ENCODE measurements at places on chromosomes 16 and 17. TPM values are rescaled to one million over a fixed set of nuclear protein-coding genes. Genes with fewer than 3 reads are reported as not detected.
A peak's percentile ranks its signal among the peaks of the same experiment; 100 is the strongest.

Gene TRIM65
- total RNA-seq, result 26.3 TPM

Gene C16orf92
- total RNA-seq, result not detected

Gene KRTAP3-2
- total RNA-seq, result not detected

Gene HOXB2
- total RNA-seq, result not detected

DNA sequence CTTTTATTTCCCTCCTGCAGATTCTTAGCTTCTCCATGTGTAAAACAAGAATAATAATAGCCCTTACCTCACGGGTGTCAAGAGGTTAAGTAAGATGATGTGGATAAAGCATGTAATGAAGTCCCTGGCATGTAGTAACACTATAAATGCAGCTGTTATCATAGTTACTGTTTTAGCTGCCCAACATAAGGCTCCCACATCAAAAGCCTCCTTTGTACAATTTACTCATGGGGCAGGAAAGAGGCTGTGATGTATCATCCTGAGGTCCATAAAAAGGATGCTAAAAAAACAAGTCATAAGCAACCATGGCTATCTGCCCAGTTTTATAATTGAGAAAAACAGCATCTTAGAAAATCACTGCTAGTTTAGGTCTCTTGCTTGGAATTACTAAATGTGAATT, 339.7 kb downstream of the CA10 start:
- no peak for DNase-seq

DNA sequence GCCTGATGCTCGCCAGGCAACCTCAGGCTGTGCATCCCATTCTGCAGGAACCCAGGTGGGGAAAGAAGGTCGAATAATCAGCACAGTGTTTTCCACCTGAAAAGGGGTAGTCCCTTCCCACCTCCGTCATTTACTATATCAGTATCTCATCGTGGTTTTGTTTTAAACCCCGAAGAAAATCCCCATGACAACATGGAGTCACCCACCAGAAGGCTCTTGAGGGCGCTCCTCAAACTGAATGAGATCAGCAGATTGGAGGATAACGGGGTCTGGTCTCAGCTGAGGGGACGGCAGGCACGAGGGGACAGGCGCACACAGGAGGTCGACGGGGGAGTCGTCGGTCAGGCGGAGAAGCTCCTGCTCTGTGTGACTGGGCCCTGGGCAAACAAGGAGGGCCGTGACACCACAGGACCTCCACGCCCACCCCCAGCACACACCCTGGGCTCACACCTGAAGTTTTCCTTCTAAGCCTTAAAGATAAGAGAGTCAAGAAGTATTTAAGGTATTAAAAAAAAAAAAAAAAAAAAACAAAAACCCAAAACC, 44.2 kb downstream of the MARF1 start:
- DNase-seq, result no peak

GRCh38 chr16:17193566-17194100, 277.1 kb downstream of the XYLT1 start:
- no peak for DNase-seq

DNA sequence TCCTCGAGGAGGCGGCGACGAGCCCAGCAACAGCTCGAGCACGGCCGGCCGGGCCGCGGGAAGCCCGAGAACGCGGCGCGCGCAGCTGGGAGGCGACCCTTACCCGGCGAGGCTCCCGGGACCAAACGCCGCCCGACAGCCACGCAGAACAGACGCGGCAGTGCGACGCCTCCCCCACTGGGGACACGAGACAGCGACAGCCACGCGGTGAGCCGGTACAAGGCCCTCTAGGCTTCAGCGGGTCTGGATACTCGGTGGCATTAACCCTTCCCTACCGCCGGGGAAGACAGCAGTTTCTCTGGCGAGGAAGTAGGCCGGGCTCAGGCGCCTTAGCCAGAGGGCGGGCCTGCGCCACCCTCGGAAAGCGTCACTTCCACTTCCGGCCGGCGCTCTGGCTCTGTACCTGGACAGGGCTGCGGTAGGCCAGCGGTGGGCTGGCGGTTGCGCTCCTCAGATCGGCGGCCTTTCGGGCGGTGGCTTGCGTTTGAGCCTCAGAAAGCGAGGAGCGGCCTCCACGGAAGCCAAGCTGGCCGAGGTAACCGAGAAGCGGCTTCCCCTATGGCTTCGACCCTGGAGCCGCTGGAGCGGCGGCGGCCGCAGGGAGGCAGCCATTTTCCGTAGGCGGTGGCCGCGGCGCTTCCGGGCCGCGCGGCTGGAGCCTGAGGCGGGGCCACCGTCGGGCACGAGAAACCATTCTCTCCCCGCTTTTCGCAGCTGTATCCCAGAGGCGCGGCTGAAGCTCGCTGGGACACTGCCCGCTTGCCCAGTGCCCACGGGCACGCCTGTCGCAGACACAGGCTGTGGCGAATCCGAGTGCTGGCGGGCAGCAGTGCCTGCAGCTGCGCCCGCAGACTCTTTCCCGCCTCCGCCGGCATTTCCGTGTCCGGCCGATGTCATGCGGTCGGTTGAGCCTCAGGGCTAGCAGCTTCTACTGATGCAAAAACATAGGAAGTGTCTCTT, at the start of the genes TIGD7 and ZNF75A:
TSS of gene TIGD7 (minus strand) at position 322 of the 960 bp plus-strand sequence. CDS start 4,816 bp downstream, outside the sequence.
TSS of gene ZNF75A (plus strand) at position 389 of the 960 bp plus-strand sequence. CDS start 2,932 bp downstream, outside the sequence.
- DNase-seq, result peak; percentile 93

DNA sequence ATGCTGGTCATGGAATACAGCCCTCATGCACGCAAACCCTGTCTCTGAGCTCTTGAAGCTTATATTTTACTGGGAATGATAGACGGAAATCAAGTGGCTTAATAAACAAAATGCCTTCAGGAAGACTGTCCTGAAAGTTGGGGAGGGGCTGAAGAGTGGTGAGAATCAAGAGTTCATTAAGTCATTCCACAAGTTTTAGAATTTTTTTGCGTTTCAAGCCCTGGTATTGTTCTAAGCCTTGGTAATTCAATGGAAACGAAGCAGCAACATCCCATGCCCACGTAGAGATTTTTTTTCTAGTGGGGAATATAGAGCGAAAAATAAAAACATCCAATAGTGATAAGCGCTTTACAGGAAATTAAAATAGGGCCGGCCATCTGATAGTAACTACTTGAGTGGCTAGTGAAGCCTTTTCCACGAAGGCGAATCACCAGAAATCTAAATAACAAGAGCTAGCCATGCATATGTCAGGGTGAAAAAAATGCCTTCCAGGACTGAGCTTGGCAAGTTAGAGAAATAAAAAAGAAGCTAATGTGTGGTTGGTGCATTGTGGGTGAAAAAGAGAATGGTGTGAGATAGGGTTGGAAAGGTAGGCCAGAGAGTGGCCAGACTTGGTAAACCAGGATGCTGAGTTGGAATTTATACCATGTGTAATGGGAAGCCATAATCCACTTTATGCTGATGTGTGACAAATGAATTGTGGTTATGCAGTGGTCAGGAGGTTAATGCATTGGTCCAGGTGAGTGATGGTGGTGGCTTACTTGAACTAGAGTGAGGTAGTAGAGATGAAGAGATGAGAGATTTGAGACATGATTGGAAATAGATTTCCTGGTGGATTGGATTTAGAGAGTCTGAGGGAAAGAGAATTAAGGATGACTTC, 772 bp downstream of the PFAS start:
- no peak for DNase-seq

DNA sequence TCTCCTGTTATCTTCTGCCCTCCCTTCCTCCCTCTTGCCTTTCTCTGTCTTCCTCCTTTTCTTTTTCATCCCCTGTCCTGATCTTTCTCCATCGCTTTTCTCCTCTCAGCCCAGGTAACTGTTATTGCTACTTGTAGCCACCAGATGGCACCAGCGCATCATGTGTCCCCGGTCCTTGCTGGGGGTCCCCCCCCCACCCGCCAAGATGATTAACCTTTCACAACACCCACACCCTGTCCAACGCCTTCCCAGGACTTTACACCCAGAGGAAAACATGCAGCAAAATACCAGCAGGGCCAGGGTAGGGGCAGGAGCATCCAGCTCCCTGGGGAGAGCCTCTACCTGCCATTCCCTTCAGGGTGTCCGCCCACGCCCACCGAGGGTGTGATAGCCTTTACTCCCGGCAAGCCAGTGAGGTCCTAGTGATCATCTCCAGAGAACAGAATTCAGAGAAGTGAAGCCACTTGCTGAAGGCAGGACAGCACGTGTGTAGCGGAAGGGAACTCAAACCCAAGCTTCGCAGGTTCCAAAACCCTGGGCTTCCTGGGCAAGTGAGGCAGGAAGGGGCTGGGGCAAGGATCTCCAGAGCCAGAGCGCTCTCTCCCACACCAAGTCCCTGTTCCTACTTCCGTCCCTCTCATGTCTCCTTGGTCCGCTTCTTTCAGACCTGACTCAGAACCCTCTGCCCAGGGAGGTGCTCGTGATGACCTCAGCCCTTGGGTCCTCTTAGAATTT, 13.4 kb upstream of the TAC4 start:
- no peak for DNase-seq

DNA sequence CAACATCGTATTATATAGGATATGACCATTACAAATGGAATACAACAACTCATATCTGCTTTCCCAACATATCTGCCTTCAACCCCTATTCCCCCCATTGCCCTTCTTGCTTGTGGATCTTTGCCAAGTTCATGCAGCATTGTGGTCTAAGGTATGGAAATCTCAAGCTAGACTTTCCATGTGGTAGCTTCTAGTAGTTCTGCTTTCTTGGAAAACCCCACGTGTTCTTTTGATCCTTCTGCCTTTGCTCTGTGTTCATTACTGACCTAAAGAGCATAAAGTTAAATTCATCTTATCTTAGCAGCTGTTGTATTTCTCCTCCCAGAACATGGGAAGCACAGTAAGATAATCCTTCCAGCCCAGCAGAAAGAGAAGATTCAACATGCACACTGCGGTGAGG, 202.0 kb upstream of the SALL1 start:
- DNase-seq, result no peak

- no peak for DNase-seq
Measured at GRCh38 chr17:50800196-50800700, 32.9 kb upstream of the ANKRD40CL start.

DNA sequence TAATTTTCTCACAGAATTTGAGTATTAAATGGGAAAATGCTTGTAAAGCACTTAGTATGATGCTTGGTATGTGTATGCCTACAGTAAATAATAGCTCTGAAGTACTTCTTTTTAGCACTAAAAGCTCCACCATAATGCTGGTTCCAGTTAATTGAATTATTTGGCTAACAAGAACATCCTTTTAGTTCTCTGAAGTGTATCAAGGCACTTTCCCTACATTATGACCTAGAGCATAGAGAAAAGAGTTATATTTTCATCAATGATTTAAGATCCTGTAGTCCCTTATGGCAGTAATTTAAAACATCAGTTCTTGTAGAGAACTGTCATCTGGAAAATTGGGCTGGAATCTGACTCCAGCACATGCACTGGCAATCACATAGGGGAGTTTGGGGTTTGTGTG, 21.9 kb upstream of the PHAF1 start:
- no peak for DNase-seq

- DNase-seq, result no peak
Measured at GRCh38 chr17:15431196-15431595, 36.2 kb downstream of the CDRT4 start.
